Anterior cingulate cortex (tissue), 58 donors: ENCODE measurements at places on chromosomes 5 and 9.
A peak's percentile ranks its signal among the peaks of the same experiment; 100 is the strongest.

GRCh38 chr5:55816342-55816741, 34.8 kb upstream of the IL31RA start:
- DNase-seq: no peak

- DNase-seq: peak; percentile 35
These were observed 116.7 kb upstream of the RETREG1 start for GRCh38 chr5:16733331-16734006.

DNA sequence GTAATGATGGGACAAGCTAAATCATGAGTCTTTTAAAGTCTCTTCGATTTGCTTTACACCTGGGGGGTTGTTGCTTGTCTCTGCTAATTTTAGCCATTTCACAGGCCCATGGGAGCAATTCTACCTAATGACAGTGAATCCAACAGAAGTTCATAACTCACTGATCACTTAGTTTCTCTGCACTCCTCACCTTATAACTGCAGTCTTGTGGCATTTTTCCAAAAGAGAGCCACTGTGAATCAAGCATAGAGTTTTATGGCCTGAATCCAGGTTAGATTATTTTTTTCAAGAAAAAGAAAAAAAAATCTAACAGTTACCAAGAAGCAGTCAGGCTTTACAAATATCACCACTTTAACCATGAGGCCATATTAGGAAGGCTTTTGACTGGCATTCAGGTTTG, 1.5 kb upstream of the IL7R start:
- no peak for DNase-seq

DNA sequence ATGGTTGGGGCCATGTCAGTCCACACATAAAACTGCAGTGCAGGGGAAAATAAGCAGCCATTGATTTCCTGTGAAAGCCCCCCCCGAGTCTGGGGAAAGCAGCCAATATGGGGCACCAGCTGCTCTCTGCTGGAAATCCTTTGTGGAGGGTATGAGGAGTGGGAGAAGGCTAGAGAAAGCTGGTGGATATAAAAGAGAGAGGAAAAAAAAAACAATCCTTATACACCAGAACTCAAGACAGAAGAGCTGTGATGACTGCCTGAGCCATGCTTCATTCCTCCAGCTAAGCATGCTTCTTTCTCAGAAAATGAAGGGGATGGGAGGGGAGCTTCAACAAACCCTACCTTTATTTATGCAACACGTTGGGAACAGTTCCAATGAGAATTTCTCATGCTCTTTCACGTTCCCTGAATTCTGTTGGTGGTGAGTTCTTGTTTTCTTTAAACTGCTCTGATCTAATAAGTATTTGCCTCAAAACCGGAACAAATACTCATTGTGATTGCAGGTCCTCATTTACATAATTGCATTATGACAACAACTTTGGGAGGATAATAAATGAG, 688.0 kb upstream of the SEMA6A start:
- peak; percentile 55 for DNase-seq

DNA sequence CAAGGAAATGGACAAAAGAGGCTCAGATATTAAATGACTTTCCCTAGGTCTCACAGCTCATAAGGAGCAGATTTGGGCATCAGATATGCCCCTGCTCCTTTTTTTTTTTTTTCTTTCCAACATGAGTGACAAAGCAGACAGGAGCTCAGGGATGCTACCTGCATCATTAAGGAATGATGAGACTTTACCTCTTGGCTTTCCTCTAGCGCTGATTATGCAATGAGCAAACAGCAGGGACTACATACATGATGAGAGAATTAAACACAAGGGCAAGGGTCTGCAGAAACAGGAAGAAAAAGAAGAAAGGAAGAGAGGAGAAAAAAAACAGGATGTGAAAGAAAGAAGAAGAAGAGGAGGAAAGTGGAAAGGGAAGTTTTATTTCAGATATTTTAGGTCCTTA, 179.9 kb downstream of the PPP2R2B start:
- DNase-seq: no peak

DNA sequence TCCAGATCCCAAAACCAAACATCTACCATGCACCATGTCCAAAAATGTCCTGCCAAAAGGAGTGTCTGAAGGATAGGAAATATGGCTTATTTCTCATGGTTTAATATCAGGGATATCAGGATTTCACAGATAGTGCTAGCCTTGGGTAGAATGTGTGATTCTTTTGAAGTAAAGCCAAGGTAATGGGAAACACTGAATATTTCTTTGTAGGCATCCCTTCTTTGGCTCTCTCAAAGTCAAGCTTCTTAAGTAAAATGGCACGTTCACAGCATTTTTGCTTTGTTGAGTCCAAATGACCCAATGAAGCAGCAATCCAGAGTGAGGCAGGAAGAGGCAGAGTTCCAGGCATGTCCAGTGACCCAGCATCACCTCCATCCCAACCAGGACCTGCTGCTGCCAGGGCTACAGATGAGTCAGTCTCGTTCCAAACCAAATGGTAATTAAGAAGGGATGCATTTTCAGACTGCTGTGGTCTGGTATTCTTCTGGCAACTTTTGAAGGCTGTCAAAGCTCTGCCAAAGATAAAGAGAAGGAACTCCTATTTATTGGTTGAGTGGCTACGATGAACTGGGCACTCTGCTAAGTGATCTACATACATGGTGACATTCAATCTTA, 678.8 kb upstream of the KLF4 start:
- DNase-seq: no peak
